IMR-90 (cell line): ENCODE measurements at places on chromosomes 6 and 20. TPM values are rescaled to one million over a fixed set of nuclear protein-coding genes. Genes with fewer than 3 reads are reported as not detected.

Gene PI16
- 0.20 and 0.21 TPM in 2 replicates for polyA plus RNA-seq

Gene GTF3C6
- 32.5 and 40.5 TPM in 2 replicates for polyA plus RNA-seq

Gene DEFB121
- not detected in 2 replicates for polyA plus RNA-seq

Gene SEL1L2
- polyA plus RNA-seq = not detected in 2 replicates

Gene CASS4
- 26.5 and 29.6 TPM in 2 replicates for polyA plus RNA-seq

Gene C4B
- polyA plus RNA-seq = 4.2 and 4.4 TPM in 2 replicates

Gene TAF4
- polyA plus RNA-seq = 4.9 and 5.1 TPM in 2 replicates

Gene RIMS4
- not detected in 2 replicates for polyA plus RNA-seq

Gene FOXS1
- polyA plus RNA-seq = not detected in 2 replicates

Gene FKBP5
- polyA plus RNA-seq = 5.6 and 6.8 TPM in 2 replicates

Gene RIN2
- 16.1 and 16.8 TPM in 2 replicates for polyA plus RNA-seq

Gene TAP1
- 19.5 and 20.1 TPM in 2 replicates for polyA plus RNA-seq

Gene STX11
- 0.68 and 0.83 TPM in 2 replicates for polyA plus RNA-seq

GRCh38 chr6:49257549-49257948 is 205.5 kb downstream of the MMUT start:
- no peak for DNase-seq

DNA sequence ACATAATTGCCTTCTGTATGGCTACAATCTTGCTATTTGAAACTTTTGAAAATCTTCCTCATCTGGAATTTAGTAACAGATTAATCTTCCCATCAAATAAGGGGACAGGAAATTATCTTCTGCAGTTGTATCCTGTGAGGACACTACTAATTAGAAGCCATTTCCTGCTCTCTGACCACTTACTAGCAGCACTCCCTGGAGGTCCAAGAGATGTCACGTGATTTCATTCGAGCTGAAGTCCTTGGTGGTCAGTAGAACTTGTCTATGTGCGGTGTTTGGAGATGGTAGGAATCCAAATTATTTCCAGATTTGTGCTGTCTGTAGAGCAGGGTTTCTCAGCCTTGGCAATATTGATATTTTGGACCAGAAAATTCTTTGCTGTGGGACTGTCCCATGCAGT is 202.5 kb downstream of the TFAP2B start:
- DNase-seq = no peak

DNA sequence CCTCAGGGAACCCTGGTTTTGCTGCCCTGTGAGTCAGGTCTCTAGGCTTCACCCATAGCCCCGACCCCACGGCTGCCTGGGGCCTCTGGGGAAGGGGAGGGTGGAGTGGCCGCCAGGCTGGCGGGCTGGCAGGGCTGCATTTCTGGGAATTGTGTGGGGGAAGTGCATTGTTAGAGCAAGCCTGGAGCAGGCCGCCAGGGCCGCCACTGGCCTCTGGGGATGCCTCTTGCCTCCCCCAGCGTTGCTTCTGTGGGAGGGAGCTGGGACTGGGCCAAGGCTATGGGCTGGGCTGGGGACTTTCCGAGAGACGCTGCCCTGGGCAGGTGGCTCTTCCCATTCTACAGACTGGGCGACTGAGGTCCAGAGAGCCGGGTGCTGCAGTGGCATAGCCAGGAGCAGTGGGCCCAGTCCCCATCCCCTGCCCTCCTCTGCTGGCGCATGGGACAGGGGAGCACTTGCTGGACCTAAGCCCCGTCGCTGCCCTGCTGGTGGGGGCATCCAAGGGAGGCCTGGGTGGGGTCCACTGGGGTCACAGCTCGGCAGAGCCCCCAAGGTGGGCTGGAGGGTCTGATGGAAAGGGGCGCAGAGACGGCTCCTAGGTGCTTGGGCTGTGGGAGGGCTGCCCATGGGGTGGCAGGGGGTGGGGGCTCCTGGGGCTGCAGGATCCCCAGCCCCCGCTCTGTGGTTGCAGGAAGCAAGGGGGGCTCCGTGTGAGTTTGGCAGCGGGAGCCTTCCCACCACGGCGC is 6.6 kb upstream of the SOX18 start:
- peak; percentile 19 for DNase-seq

GRCh38 chr6:96787846-96788580 is 49.3 kb downstream of the GPR63 start:
- no peak for DNase-seq

GRCh38 chr6:145723646-145724045 is 11.7 kb downstream of the EPM2A start:
- peak; percentile 35 for DNase-seq

- DNase-seq = no peak
Observed at GRCh38 chr6:139912735-139913400, 538.4 kb upstream of the CITED2 start.

- DNase-seq = no peak
Observed at GRCh38 chr6:44273617-44274016, 3.4 kb downstream of the TMEM151B start.

DNA sequence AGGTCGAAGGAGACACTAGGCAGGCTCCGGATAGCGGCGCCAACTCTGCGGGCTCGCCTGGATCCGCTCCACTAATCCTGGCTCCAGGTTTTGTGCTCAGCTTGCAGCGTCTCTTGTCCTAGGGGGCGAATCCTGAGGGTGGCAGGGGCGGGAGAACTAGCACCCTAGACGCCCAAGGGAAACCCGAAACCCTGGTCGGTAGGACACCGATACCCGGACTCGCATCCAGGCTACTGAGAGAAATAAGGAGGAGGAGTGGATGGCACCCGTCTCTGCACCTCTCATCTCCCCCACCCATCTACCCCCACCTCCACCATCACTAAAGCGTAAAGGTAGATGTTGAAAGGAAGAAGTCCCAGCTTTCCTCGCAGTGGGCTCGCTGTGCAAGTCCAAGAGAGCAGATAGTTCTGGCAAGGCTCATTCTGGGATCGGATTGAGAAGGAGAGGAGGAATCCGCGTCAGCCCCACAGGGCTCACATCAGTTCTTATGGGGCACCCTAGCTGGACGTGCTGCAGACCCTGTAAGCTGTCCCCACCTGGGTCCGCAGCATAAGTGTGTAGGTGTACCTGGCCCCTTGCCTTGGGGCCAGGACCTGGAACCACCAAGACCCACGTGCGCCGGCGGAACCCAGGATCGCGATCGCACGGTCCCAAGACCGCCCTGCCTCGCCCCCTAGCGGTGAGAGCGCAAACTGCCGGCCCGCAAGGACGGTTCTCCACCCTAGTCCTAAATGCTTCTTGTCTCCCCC is 6.9 kb downstream of the SLC32A1 start:
- peak; percentile 31 for DNase-seq

DNA sequence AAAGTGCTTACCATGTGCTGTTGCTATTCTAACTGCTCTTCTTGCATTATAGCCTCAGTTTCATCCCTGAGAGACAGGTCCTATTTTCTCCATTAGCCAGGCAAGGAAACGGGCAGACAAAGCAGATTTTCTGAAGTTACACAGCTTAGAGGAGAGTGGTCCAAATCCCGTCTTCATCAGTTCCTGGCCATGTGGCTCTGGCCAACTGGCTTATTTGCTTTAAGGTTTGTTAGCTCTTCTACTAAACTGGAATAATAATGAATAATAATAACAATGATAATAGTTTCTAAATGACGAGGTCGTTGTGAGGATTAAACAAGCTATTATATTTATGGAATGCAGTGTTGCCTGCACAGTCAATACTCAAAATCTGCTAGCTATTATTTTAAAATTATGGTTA is 35.8 kb upstream of the BCAS1 start:
- no peak for DNase-seq

DNA sequence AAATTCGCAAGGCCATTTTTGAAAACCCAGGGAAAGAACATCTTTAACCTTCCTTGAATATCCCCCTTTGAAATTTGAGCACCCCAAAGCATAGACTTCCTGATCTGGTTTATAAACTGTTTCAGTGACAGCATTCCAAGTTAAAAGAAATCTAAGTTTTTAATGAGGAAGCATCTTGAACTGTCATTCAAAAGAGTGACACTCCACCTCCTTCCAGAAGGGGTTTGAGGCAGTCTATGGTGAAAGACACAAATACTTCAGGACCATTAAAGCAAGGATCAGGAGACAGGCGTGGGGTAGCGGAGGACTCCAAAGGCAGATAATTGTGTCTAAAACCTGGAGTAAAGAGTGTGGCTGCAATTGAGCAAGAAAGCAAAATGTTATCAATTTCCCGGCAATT is 691 bp downstream of the GHRH start:
- no peak for DNase-seq

DNA sequence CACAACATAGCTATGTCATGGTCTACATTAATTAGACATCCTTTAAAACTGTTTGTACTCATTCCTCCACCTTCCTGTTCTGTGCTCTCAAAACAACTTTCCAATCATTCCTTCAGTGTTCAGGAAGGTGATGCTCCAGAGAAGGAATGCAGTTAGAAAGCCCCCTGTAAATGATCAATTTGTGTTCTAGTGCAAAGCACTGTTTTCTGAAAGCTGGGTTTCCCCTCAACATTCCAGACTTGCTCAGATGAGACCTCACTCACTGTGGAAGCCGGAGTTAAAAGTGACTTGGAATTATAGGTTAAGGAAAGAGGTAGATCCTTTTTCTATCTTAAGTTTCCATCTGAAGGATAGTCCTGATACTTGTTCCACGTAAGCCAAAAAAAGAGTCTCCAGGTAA is 95.9 kb downstream of the BMP2 start:
- DNase-seq = no peak

DNA sequence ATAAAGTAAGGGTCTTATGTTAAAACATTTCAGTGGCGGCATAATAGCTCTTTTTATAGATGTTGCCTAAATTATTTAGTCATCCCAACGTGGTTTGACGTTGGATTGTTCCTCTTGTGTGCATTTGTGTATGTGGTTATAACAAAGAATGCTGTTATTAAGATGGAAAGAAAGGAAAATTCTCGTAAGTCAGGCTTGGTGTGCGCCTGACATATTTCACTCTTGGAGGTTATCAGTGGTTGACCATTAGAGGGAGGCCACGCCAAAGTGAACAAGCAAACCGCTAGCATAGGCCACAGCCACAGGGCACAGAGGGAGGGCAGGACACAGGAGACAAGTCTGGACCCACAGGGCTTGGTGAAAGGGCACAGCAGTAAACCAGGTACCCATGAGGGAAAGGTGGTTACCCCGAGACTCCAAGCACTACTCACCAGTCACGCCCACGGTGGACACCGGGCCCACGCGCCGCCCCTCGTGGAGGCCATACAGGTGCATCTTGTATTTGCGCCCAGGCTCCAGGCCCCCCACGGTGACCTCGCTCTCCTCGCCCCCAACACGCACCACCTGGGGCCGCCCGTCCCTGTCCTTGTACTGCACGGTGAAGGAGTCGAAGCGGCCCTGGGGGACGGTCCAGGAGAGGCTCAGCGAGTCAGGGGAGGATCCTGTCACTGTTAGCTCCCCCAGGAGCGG is 22.9 kb downstream of the CYP21A2 start:
- no peak for DNase-seq

DNA sequence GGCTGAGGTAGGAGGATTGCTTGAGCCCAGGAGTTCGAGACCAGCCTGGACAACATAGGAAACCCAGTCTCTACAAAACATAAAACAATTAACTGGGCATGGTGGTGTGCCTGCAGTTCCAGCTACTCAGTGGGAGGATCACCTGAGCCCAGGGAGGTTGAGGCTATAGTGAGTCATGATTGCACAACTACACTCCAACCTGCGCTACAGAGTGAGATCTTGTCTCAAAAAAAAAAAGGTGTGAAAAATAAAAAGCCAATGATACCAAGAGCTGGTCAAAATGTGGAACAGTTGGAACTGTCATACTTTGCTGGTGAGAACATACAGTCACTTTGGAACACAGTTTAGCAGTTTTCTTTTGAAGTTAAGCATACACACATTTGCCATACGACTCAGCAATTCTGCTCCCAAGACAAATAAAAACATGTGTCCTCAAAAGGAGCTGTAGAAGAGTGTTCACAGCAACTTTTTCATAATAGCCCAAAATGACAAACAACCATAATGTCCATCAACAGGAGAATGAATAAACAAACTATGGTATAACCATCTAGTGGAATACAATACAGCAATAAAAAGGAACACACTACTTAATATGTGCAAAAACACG is 21.6 kb upstream of the FKBP5 start:
- no peak for DNase-seq

DNA sequence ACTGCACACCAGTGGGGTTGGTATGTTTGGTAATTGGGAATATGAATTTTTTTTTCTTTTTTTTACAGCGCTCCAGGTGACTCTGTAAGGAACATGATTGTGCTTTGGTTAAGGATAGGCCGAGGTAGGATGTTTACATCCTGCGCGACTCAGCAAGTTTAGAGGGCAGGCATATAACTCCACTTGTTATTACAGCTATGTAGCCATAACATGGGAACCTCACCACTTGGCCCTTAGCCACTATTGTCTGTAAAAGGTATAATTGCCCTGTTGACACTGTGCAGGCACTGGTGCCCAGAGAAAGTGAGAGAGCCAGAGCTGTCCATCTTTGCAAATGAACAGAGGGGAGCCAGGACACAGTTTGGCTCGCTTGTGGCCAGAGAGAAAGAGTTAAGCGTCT is 172.9 kb downstream of the MCHR2 start:
- DNase-seq = no peak

DNA sequence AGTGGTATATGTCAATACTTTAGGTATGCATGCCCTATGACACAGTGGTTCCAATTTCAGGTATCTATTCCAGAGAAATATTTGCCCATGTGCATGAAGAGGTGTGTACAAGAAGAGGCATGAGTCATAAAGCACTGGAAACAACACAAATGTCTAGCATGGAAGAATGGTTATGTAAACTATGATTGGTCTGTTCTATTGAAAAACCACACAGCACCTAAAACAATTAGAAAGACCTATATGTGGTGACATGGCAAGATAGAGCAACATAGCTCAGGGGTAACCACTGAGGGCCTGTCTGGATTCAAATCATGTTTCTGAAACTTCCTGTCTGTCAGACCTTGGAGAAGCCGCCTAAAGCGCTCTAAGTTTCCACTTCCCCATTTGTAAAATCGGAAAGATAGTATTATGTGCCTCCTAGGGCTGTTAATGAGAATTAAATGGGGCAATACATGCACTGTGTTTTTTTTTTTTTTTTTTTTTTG is 76.0 kb upstream of the SHLD1 start:
- DNase-seq = peak; percentile 47

DNA sequence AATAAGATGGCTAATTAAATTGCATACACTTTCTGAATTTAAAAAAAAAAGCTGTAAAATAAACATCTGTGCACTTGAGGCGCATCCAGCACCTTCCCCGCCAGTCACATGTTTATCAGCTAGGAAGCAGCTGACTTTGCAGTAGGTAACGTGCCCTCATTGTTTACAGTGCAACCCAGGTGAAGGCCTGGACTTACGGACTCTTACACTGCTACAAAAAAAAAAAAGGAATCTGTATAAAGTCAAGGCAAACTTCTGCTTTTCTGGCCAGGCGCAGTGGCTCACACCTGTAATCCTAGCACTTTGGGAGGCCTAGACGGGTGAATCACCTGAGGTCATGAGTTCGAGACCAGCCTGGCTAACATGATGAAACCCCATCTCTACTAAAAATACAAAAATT is 327.8 kb downstream of the CDH4 start:
- no peak for DNase-seq

DNA sequence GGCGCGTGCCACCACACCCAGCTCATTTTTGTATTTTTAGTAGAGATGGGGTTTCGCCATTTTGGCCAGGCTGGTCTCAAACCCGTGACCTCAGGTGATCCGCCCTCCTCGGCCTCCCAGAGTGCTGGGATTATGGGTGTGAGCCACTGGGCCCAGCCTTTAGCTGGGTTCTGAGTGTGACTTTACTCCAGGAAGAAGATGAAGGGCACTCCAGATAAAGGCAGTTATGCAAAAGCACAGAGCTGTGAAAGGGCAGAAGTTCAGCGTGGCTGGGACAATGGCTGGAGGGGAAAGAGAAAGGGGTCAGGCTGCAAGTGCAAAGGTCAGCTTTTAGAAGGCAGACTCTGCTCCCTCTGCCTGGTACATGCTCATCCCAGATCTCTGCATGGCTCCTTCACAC is 39.7 kb downstream of the MAP3K5 start:
- DNase-seq = no peak

GRCh38 chr6:148750838-148751792 is 4.3 kb downstream of the UST start:
- peak; percentile 36 for DNase-seq
